DMS79 (cell line): ENCODE measurements at places on chromosomes 7 and 10.

DNA sequence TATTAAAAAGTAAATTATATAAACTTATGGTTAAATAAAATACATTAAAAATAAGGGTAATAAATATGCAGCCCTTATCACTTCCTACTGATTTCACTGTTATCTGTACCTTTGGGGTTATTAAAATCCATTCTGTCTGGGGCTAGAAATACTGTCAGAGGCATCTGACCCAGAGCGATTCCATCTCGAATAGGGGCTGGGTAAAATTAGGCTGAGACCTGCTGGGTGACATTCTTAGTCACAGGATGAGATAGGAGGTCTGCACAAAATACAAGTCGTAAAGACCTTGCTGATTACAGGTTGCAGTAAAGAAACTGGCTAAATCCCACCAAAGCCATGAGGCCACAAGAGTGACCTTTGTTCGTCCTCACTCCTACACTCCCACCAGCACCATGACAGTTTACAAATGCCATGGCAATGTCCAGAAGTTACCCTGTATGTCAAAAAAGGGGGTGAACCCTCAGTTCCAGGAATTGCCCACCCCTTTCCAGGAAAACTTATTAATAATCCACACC, 77.6 kb downstream of the COBL start:
- DNase-seq: no peak

GRCh38 chr7:151696721-151697514, 177.2 kb upstream of the RHEB start:
- DNase-seq: peak; percentile 85

- DNase-seq: no peak
Observed at GRCh38 chr10:34740321-34740720, 74.8 kb downstream of the PARD3 start.

- peak; percentile 85 for DNase-seq
Observed at GRCh38 chr7:85510287-85510686, 323.4 kb upstream of the SEMA3D start.

DNA sequence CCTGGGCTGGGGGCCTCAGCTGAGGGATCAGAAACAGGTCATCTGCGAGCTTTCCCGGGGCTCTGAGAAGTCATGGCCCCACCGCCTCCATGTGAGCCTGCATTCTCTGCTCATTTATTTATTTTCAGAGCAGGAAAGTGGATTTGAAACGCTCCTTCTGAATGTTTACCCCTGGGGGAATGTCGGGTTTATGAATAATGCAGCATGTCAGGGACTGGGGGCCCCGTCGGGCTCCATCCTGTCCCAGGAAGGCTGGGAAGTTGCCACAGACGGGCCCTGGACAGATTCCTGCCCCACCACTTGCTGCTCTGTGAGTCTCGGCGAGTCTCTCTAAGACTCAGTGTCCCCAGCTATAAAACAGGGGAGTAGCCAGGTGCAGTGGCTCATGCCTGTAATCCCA, 11.9 kb upstream of the GTF2IRD1 start:
- no peak for DNase-seq

DNA sequence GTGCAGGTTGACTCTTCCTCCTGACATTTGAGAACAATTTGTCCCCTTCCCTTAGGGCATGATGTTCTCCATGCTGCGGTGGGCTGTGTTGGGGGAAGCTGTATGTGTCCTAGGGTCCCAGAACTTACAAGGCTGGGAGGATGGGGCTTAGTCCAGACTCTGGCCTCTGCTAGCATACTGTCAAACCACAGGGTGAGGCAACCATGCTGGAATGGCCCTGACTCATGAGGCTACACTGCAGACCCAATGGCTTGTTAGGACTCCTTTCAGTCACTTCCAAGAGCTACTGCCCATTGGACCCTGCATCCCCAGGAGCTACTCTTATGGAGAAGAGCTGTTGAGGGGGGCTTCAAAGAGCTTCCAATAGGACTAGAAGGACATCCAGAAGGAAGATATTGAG, 20.1 kb upstream of the FAM170B start:
- DNase-seq: no peak

DNA sequence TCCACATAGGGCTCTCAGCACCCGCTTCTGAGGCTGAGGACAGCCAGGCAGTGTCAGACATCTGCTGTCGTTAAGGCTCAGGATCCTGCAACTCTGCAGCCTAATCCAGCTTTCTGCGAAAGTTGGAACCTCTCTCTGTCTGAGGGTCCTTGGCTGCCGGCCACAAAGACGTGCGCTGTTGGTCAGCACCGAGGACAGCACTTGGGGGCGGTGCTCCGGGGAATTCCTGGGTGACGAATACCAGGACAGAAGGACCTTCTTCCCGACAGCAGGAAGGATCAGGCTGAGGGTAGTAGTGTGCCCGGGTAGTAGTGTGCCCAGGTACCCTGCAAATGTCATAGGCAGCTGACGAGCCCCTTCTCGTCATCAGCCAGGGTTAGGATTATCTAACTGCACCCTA, 16.0 kb upstream of the RASGEF1A start:
- DNase-seq: no peak

- no peak for DNase-seq
Observed at GRCh38 chr10:108500396-108500795, 1335.9 kb upstream of the SORCS1 start.

GRCh38 chr7:29090151-29090805, 56.1 kb downstream of the CPVL start:
- DNase-seq: no peak

DNA sequence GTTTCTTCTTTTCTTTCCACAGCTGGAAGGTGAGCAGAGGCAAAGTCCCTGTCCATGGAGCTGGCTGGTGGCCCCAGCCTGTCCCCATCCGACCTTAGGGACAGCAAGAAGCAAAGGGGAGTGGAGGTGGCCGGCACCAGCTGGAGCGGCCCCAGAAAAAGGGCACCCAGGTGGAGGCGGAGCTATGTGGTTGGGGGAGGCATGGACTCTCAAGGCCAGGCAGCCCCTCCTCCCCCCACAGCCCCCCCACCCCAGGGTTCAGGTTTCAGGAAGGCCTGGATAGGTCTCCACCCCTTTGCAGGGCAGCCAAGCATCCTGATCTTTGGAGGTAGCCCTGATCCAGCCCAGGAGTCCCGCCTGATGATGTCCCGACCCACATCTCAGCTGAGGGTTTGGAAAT, at the start of gene SSC4D:
Gene SSC4D (minus strand): TSS at position 161 of the 400 bp plus-strand sequence. CDS start 5,258 bp downstream, outside the sequence.
- DNase-seq: no peak

DNA sequence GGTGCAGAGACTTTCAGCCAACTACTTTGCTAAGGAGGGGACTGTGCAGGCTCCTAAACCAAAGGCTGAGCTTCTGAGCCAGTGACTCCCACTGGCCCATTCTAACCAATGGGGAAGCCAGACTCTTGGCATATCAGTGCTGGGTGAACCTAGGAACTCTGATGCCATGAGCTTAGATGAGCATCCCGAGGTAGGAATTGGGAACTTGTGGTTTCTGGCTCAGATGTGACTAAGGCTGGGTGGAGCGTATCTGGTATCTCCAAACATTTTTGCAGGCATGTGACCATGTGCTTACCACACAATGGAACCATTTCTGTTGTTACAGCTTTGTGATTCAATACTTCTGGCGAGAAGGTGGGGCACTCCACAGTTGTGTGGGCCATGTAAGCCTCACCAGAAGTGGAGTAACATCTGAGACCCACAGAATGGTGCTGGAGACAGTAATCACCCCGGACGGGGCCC, 2.5 kb upstream of the AVPI1 start:
- no peak for DNase-seq

DNA sequence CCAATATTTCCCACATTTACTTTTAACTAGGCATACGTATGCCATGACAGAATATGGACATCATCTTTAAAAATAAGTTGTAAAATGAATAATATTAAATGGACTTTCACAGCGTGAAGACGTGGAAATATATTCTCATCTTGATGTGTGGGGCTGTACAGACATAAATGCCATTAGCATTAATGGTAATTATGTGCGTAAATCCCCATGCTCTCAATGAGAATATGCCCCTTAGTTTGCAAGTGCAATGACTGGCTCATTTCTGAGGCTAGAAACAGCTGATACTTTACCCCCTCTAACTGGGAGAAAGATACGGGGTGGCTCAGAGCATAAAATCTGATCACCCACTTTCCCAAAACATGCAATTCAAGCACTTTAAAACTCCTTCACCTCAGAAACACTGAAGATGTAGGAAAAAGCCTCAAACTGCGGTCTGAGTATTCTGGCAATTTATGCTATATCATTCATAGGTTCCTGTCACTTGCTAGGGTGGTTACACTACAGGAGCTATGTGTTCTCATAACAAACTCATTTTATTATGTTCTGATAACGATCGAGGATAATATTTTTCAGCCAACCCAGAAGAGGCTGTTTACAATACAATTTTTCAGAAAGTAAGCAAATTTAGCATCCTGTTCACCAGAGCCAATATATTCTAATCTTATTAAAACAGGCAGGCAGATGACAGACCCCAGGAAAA, 211.8 kb downstream of the SKAP2 start:
- no peak for DNase-seq

DNA sequence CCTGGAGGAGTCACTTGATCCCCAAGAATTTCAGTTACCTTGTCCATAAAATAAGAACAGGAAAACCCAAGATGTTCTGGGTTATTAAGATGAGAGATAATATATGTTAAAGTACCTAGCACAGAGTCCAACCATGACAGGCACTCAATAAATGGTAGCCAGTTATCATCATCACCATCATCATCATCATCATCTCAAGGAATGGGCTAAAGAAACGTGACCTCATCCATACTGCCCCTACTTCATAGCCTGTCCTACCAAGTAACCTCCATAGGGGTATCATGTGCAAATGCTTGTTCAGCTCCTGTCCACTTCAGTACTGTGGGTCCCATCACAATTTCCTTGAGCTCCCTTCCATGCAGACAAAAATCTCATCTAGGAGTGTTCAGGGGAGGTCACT, 14.4 kb downstream of the FGFR2 start:
- DNase-seq: no peak

DNA sequence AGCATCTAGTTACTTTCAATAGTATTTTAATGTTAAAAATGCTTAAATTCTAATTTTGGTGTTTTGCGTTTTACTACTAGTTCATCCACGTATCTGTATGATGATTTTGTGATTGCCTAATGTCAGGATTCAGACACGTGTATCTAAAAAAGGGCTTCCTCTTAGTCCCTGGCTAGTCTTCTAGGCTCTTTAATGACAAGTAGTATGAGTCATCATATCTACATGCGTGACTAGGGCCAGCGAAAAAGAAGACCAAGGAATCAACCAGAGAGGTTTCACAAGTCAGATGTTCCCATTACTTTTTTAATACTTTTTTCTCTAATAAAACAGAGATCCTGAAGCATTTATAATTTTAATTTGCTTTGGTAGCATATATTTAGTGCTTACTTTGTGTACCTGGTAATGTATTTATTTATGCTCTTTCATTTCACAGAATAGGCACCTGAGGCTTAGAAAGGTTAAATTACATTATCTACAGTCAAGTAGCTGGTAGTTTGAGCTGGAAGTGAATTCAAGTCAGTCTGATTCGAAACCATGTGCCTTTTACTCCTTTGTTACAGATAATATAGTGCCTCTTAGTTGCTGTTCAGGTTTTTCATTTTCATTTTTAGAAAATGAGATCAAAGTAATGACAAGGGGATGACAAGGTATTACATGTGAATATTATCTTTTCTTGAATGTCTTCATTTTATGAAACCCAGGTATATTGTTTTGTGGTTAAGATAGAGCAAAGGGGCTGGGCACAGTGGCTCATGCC, 140.3 kb downstream of the FOXP2 start:
- no peak for DNase-seq

GRCh38 chr10:129880191-129880870, 83.7 kb downstream of the EBF3 start:
- no peak for DNase-seq

GRCh38 chr7:66466081-66466600, 162.5 kb upstream of the KCTD7 start:
- DNase-seq: no peak

DNA sequence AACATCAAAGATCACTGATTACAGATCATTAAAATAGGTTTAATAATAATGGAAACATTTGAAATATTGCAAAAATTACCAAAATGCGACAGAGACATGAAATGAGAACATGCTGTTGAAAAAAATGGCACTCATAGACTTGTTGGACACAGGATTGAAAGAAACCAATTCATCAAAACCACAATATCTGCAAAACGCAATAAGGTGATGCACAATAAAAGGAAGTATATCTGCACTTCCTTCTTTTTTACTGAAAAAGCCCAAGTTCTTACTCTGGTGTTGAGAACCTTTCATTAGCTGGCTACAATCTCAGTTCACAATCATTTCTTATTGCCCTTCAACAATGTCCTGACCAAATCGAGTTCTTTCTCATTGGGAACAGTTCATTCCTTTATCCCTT, 28.7 kb downstream of the TMEM106B start:
- no peak for DNase-seq

DNA sequence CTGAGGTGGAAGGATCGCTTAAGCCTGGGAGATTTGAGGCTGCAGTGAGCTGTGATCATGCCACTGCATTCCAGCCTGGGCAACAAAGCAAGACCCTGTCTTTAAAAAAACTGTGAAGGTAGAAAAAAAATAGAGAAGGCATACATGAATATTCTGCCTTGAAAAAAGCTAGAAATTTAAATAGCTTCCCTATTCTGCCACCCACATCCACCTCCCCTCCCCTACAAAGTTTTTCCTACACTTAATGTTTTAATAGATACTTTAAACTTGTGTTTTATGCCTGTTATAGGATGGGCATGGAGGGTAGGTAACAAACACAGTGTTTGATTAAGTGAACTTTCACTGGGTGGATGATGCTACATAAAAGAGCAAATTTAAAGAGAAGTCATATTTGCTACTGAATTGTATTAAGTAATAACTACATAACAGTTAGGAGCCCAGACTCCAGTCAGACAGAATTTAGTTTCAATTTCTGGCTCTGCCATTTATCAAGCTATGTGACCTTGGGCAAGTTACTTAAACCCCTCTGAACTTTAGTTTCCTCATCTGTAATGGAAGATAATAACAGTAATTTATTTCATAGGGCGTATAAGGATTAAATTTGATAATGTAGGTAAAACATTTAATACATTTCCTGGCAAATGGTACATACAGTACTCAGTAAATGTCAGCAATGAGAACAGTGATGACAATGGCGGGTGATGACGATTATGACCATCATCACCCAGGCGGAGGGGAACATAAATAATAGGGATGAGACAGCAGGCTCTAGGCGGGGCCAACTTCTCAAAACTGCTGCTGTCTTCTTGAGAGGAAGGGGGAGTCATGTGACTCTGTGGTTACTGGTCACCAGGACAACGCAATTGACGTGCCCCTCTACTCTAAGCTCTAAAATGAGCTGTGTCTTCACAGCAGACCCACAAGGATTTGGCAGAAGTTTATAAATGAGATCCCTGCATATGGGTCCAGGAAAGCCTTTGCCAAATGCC, 15.8 kb downstream of the DNMBP start:
- DNase-seq: no peak

DNA sequence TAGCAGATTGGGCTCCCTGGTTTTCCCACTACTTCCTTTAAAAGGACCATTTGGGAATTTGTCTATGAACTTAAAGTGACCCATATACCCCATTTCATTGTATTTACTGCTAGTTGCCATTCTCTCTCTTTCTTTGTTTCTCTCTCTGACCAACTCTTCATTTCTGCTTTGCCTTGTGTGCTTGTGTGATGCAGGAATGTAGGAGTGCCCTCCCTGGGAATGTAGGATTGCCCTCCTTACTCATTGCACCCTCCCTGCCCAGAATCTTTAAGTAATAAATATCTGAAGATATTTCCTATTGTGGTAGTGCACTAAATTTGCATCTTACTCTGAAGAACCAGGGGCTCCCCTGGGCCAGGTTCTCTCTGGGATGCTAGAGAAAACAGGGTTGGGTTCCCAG, 47.3 kb upstream of the KLF14 start:
- DNase-seq: no peak
